ENCODE measurements at places on chromosomes 4 and X.

- no peak for DNase-seq
These were observed 238.4 kb downstream of the SNCA start for GRCh38 chr4:89598602-89599001.

GRCh38 chr4:2816401-2816954 is 23.6 kb downstream of the SH3BP2 start:
- no peak for DNase-seq

DNA sequence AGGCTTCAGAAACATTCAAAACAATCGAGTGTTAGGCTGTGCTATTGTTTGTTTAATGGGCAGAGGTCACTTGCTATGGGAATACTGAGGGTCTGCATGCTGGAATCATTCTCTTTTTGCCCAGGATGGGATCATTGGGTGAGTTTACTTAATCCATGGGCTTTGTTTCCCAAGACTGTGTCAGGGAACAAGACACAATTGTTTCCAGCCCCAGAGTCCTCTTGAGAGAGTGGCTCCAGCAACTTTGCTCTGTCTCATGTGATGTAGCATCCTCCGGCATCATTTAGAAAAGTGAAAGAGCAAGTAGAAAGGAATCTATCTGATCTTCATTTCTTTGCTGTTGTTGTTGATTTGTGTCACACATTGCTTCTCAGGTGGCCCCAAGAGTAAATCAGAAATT is 1.8 kb downstream of the TENM3 start:
- no peak for DNase-seq

GRCh38 chrX:7132335-7133049 is 15.0 kb upstream of the STS start:
- no peak for DNase-seq

- DNase-seq = no peak
These were observed 51.3 kb downstream of the DTHD1 start for GRCh38 chr4:36332782-36333131.

GRCh38 chr4:151801547-151802516 is 41.0 kb upstream of the GATB start:
- DNase-seq = peak; percentile 32

- no peak for DNase-seq
These were observed 167.9 kb downstream of the COL4A6 start for GRCh38 chrX:108270280-108270679.

- no peak for DNase-seq
These were observed 8.3 kb downstream of the CSN2 start for GRCh38 chr4:69957209-69957608.

GRCh38 chr4:180827232-180828009 is 1415.8 kb upstream of the TENM3 start:
- no peak for DNase-seq

GRCh38 chr4:11748164-11748872 is 319.6 kb upstream of the HS3ST1 start:
- DNase-seq = no peak

GRCh38 chrX:72041176-72041575 is 90.5 kb downstream of the RTL5 start:
- DNase-seq = no peak

DNA sequence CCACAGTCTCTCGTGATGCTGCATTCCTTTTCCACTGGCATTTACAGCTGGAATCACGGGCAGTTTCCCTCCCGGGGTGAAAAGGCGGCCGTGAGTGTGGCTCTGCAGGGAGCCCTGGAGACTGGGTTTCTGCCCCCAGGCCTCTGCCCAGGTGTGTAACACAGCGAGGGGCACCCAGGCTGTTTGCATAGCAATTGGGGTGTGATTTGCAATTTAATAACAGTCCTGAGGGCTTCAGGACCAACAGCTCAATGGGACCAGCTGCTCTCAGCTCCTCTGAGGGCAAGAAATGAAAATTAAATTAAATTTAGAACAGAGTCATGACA is 99.0 kb upstream of the SHOX start:
- DNase-seq = no peak

- DNase-seq = no peak
These were observed 24.1 kb upstream of the FGF16 start for GRCh38 chrX:77422891-77423648.

DNA sequence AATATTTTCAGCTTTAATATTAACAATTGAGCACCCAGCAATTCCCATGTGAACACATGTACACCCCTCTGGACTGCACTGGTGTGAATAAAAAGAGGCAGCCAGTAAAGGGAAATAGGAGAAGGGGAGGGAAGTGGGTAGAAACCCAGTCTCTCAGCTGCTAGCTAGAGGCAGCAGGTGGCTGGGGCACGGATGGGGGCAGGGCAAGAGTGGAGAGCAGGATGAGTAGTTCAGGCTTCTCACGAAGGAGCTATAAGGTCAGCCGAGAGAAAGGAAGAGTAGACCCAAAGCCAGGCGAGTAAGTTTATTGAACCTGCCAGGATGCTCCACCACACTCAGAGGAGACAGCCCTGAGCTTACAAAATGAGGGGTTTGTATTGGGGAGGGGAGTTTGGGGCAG is 184.8 kb upstream of the MTMR8 start:
- no peak for DNase-seq

- DNase-seq = no peak
These were observed 112.1 kb downstream of the CPZ start for GRCh38 chr4:8704632-8705031.

GRCh38 chr4:19645589-19645988 is 606.1 kb upstream of the SLIT2 start:
- DNase-seq = no peak

DNA sequence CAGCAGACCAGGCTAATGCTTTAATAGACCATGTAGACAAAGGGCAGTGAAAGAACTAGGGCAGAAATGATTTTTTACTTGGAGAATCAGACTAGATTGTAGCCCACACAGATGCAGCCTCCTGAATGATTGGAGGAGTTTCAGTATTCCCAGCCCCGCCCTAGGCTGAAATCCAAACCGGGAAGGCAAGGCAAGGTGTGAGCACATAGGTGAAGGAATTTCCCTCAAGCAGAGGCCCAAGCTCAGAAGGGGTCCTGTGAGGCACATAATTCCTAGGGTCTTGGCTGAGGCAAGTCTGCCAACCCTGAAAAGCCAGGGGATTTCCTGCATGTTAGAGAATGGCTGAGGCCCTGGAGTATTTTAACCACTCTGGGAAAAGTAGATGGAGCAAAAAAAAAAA is 56.4 kb upstream of the PAK3 start:
- no peak for DNase-seq

DNA sequence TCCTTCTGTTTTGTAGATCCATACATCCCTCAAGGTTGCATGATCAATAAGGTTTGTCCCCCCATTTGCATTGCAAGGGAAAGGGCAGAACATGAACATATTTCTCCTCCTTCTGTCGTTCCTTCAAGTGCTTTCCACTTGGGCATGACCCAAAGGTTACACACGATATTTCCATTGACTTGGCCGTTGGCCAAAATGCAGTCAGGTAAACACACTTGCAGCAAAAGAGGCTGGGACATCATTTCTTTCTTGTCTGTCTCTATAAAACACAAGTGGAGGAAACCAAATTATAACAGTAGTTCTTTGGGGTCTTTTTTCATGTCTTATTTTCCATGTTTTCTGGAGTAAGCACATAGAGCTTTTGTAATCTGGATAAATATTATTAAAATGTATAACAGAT is 156.1 kb downstream of the FRAS1 start:
- no peak for DNase-seq

GRCh38 chrX:78330068-78330467 is 2.7 kb upstream of the CYSLTR1 start:
- no peak for DNase-seq

- no peak for DNase-seq
These were observed 70.2 kb downstream of the DOCK11 start for GRCh38 chrX:118565853-118566252.

- no peak for DNase-seq
These were observed 2.6 kb downstream of the AMER1 start for GRCh38 chrX:64202808-64203325.

GRCh38 chr4:150656891-150657290 is 74.9 kb downstream of the MAB21L2 start:
- no peak for DNase-seq

GRCh38 chr4:89324671-89325070 is 17.1 kb upstream of the GPRIN3 start:
- no peak for DNase-seq

- DNase-seq = no peak
These were observed 234.1 kb downstream of the CPE start for GRCh38 chr4:165612936-165613335.

GRCh38 chrX:134025986-134026545 is 40.7 kb upstream of the GPC3 start:
- no peak for DNase-seq

- DNase-seq = no peak
These were observed 67.9 kb upstream of the WDR1 start for GRCh38 chr4:10184501-10184938.

- no peak for DNase-seq
These were observed 472.2 kb upstream of the TENM3 start for GRCh38 chr4:181770971-181771370.

DNA sequence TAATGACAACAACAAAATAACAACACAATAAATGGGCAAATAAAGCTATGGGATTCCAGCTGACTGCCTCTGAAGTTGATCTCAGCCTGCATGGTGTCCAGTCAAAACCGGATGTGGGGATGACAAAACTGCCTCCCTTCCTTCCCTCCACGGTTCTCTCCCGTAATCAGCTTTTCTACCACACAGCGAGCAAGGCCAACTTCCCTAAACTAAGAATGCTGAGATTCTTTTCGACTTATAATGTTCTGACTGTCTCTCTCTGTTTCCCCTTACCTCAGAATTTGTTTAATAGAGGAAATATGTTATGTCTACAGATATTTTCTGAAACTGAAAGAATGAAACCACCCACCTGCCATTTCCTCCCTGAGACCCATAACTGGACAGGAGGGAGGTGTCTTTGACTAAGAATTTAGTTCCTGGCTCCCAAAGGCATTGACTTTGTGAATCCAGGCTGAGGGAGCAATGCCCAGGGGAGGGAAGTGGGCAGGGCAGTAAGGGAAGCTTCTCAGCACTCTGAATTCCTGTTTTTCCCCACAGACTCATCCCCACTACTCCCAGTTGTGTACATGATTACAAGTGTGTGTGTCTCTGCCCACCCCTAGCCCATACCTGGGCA is 1.0 kb upstream of the TLR1 start:
- no peak for DNase-seq

GRCh38 chrX:107741404-107741790 is 34.2 kb downstream of the TSC22D3 start:
- DNase-seq = no peak

DNA sequence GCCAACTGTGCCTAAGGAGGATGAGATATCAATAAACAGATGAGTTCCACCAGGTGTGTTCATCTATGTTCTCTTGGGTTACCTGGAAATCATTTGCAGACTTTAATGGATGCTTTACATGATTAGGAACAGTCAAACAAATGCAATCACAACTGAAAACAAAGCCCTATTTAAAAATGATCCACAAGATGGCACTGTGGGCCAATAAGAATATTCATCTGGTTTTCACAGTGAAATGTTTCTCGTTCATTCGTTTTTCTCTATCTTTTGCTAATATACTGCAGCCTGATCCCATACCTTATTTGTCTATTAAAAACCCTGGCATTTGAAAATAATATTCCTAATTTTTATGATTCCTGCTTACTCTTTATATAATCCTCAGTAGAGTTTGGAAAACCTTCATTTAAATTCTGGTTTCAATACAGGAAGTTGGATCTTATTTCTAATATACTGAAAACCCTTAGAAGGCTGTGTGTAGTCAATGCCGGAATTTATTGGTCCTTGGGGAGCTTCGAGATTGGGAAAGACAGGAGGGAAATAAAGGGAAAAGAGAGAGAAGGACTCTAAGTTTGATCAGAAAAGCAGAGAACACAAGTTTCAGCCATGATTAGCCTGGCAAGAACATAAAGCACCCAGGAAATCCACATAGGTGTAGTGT is 63.8 kb upstream of the TAPT1 start:
- no peak for DNase-seq

DNA sequence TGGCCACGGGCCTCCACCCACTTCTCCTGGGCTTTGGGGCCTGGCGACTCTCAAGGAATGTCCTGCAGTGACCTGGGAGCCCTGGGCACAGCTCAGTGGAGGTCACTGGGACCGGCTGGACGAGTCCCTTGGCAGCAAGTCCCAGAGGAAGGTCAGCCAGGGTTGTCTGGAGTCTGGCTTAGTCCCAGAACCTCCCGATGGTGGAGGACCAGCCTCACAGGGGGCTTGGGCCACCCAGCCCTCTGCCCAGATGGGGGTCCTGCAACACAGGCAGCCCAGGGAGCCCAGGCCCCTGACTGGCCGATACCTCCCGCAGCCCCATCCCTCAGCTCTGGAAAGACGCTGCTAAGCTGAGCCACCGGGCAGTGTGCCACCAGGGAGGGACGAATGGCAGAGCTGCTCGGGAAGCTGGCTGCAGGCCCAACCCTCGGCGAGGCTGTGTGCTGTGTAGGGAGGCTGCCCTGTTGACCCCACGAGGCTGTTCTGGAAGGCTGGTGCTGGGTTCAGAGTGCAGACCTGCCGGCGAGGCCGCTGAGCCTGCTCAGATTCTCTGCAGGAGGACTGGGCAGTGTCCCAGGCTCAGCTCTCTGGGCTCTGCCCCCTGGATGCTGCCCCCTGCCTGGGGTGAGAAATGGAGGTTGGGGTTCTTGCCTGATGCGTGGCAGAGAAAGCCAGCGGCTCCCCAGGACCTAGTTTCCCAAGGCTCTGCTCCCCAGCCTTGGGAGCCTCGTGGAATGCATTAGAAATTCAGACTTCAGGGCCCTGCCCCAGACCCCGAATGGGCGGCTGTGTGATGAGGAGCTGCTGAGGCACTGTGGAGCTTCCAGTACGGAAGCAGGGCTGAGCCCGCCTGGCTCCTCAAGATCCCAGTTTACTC is 61.7 kb downstream of the ADRA2C start:
- DNase-seq = no peak

GRCh38 chr4:149512501-149512900 is 303.1 kb downstream of the IQCM start:
- no peak for DNase-seq

DNA sequence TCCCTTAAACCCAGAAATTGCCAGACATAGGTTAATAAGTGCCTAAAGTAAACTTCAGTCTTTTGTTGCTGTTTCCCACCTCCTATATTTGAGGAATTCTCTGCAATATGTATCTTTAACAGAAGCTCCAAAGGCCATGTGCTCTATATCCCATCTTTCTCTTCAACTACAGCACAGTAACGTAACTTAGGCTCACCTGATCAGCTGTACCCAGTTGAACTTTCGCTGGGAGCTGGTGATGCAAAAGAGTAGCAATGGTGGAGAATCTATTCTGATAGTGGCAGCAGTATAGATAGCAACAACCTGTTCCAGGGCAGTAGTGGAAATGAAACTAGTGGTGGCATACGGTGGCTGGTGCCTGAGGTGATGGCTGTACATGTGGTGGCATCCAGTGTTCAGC is 33.2 kb upstream of the YTHDC1 start:
- DNase-seq = no peak

DNA sequence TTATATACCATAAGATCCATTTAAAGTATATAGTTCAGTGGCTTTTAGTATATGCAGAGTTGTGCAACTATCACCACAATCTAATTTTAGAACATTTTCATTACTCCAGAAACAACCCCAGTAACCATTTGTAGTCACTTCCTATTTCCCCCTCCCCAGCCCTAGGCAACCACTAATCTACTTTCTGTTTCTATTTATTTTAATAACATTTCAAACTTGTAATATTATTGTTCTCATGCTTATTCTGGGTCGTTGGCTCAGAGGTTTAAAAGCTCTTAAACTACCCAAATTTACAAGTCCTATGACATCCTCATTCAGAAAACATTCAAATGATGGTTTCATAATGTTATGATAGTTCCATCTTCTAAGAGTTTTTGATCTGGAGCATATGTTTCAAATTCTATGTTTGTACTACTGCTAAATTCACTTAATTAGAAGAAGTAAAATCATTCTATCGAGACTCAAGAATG is 18.4 kb downstream of the XIAP start:
- DNase-seq = no peak

- DNase-seq = no peak
These were observed 35.2 kb upstream of the SPINK2 start for GRCh38 chr4:56856656-56857055.

Measured in stimulated activated CD8-positive, alpha-beta memory T cell treated with anti-CD3 and anti-CD28 coated beads, Interleukin-7, amount 100 ng/mL, for 24 hours (primary cell).